Metanephros (tissue), 2 donors: ENCODE measurements at places on chromosomes 11 and 22. TPM values are rescaled to one million over a fixed set of nuclear protein-coding genes. Genes with fewer than 3 reads are reported as not detected.

The CCDC73 gene
- 0.06 TPM for total RNA-seq

The RTN4R gene
- 7.6 TPM for total RNA-seq

The CSTPP1 gene
- total RNA-seq = 37.1 TPM

The NELL1 gene
- 6.0 TPM for total RNA-seq

The TCF20 gene
- total RNA-seq = 30.8 TPM
